M059J (cell line): ENCODE measurements at places on chromosomes 7 and 10.

- DNase-seq, result no peak
Measured at GRCh38 chr10:96446966-96447596, 66.6 kb downstream of the TLL2 start.

DNA sequence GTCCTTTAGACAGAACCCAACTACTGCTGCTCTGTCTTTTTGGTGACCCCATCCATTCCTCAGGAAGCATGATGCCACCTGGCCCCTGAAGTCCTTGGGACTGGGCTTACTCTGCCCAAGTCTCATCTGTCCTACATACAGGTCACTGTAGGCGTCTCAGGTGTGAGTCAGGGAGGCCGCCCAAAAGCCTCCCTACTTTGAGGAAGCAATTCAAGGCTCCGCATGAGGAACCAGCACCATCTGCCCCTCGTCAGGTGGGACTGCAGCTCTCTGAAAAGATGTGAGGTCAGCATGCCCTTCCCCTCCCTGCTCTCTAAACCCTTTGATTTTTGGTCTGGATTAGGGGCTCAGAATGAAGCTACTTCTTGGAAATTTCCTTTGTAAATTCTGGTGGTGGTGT, 354.8 kb downstream of the CXCL12 start:
- DNase-seq, result no peak

DNA sequence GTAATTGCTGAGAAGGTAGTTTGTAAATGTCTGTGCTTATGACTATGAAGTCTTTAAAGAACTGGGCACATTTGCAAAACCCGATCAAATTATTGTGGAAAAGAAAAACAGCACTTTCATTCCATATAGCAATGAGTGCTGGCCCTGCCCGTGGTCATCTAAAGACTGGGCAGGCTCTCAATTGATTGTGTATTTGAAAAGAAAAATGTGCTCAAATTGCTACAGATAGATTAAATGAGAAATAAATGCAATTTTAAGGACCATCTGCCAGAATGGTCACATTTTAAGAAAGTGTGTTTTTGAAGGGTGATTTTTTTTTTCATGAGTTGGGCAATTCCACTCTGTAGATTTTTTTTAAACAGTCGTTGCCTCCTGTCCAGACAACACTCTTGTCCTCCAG, 672.2 kb downstream of the SDK1 start:
- DNase-seq, result no peak

DNA sequence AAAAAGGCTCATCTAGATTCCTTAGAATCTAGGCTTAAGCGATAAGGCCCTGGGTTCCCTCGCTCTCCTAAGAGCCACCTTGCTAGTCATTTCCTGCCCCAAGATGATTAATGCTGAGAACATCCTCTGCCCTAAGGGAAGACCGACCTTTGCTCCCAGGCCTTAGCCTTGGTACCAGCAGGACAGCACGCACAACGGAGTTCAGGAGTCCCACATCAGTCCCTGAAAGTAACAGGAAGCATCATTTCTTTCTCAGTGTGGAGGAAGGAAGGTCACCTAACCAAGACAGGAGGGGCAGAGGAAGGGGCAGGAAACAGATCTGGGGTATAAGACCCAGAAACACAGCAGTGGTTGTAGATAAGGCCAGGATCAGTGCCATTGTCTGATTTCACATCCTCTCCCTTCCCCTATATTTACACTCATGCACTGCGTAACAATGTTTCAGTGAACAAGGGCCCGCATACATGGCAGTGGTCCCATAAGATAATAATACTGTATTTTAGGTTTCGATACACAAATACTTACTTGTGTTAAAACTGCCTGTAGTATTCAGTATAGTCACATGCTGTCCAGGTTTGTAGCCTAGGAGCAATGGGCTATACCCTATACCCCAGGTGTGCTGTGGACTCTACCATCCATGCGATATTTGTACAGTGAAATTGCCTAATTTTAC, 8.1 kb upstream of the FAM107B start:
- peak; percentile 93 for DNase-seq

- peak; percentile 19 for DNase-seq
Measured at GRCh38 chr7:7639421-7639820, 1.1 kb upstream of the UMAD1 start.

- no peak for DNase-seq
Measured at GRCh38 chr7:128665057-128665456, 7.0 kb upstream of the GARIN1A start.
